T-helper 1 cell (primary cell): ENCODE measurements at places on chromosomes 11 and 22.

DNA sequence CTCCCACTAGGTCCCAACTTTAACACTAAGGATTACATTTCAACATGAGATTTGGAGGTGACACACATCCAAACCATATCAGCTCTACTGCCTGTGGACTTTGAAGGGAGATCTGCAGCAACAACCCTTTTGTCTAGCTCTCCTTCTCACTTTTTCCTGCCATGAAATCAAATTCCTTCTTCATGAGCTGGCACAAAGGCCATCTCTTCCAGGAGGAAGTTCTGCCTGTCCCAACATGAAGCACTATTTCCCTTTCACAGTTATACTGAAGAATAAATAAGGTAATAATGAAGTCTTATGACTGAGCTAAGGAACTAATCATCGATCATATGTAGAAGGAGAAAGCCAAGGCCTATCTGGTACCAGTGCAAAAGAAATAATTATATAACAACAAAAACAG, 253.5 kb upstream of the TENM4 start:
- DNase-seq: no peak

GRCh38 chr22:22773979-22774604, 113.5 kb upstream of the IGLL5 start:
- no peak for DNase-seq

DNA sequence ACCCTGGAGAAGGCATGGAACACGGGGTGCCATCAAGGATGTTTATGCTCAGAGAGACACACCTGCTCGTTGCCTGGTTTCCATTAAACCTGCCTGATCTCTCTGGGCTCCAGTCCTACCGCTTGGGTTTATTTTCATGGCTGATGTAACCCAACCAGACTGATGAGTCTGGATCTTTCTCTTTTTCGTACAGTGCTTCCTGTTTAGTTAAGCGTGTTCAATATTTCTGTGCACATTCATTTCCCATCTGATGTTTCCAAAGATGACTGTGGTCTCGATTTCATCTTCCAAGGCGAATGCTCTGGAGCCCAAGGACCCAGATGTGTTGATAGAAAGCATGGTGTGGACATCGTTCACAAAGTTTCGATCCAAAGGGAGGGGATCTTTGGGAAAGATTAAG, 84.3 kb downstream of the SNX19 start:
- no peak for DNase-seq

DNA sequence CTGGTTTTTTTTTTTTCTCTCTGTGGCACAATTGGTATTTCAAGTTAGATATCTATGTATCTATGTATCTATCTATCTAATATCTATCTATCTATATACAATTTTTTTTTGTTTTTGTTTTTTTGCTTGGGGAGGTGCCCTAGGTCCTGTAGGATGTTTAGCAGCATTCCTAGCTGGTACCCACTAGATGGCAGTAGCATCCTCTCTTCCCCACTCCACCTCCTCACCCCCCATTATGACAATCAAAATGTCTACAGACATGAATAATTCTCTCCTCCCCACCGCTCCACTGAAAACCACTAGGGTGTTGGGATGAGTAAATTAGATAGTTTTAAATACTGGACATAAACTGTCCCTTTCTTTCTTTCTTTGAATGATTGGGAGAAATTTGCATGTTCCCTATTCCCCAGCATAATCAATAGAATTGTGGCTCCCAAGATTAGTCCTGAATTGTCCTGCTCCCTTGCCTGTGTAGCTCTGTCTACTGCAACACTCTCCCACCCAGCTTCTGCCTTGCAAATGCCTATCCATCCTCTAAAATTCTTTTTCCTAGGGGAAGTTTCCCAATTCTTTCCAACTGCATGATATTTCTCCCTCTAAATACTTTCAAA, 1152.4 kb downstream of the LRRC4C start:
- no peak for DNase-seq

GRCh38 chr11:73530109-73530508, 67.8 kb downstream of the FAM168A start:
- no peak for DNase-seq

DNA sequence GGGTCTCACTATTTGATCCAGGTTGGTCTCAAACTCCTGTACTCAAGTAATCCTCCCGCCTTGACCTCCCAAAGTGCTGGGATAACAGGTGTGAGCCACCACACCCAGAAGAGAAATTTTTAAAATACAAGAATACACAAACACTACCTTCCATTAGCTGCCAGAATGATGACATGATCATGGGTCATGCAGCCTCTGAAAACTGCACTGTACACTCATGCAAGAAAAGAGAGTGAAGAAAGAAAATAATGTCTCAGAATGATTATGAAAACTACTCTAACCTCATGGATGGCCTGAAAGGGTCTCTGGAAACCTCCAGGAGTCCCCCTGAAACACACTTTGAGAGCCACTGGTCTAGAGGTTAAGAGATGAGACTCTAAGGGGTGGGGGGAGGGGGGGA, 18.8 kb downstream of the VPS37C start:
- no peak for DNase-seq
